Pons (tissue), 1 donor: ENCODE measurements at places on chromosomes 12 and 14.

DNA sequence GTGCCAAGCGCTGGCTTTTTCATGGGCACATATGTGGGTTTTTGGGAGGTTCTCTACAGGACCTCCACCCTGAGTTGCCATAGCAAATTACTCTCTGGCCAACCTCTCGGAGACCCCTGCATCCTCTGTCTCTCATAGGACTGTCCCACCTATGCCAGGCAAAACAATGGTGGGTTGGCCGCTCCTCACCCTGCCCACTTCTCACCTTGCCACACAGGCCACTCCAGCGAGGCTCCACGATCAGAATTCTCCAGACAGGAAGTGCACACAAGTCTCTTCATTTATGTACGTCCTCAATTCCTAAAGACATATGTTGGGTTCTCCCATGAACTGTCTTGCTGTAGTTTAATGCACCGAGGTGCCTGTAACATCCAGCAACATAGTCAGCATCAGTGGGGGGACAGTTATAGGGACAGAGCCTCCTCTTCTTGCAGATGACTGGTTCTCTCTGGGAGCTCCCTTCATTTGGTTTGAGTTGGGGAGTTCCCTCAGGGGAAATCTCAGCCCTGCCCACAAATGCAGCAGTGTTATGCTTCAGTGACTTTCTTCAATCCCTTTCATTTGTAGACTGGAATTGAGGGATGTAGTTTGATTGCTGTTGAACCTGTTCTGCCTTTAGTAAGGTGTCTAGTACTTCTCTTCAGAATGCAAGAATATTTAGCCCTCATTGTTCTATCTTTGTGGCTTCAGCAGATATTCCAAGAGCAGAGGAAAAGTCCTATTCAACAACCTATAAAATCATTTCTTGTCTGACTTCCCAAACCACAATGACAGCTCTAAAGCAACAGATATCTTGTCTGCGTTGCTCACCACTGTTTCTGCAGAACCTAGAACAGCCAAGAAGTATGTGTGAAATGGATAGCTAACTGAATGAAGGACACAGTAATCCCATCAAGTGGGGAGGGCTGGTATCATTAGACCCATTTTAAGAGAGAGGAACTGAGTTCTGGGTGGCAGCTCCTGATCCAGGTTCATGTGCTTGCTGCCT lies 2.8 kb upstream of the LTBP2 start:
- no peak for DNase-seq

GRCh38 chr12:88172844-88173407 lies 30.8 kb downstream of the TMTC3 start:
- DNase-seq = no peak

DNA sequence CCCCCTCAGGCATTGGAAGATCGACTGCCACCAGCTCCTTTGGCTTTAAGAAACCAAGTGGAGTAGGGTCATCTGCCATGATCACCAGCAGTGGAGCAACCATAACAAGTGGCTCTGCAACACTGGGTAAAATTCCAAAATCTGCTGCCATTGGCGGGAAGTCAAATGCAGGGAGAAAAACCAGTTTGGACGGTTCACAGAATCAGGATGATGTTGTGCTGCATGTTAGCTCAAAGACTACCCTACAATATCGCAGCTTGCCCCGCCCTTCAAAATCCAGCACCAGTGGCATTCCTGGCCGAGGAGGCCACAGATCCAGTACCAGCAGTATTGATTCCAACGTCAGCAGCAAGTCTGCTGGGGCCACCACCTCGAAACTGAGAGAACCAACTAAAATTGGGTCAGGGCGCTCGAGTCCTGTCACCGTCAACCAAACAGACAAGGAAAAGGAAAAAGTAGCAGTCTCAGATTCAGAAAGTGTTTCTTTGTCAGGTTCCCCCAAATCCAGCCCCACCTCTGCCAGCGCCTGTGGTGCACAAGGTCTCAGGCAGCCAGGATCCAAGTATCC lies 288.7 kb downstream of the NAV3 start:
- DNase-seq = no peak

DNA sequence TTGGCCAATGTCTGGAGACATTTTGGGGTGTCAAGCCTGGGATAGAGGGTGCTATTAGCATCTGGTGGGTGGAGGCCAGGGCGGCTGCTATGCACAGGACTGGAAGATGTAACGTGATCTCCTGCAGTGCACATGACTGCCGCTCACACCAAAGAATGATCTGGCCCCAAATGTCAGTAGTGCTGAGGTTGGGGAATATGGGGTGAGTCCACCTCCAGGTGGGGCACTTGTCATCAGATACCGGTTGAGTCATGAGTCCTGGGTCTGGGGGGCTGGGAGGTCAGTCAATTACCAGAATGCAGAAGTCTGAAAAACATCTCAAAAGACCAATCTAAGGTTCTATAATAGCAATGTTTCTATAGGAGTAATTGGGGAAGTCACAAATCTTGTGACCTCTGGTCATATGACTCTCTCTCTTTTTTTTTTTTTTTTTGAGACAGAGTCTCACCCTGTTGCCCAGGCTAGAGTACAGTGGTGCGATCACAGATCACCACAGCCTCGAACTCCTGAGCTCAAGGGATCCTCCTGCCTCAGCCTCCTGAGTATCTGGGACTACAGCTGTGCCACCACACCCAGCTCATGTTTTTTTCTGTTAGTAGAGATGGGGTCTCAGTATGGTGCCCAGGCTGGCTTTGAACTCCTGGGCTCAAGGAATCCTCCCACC lies 6.0 kb upstream of the SDSL start:
- no peak for DNase-seq

GRCh38 chr14:73724696-73725095 lies 10.5 kb upstream of the PNMA1 start:
- no peak for DNase-seq

DNA sequence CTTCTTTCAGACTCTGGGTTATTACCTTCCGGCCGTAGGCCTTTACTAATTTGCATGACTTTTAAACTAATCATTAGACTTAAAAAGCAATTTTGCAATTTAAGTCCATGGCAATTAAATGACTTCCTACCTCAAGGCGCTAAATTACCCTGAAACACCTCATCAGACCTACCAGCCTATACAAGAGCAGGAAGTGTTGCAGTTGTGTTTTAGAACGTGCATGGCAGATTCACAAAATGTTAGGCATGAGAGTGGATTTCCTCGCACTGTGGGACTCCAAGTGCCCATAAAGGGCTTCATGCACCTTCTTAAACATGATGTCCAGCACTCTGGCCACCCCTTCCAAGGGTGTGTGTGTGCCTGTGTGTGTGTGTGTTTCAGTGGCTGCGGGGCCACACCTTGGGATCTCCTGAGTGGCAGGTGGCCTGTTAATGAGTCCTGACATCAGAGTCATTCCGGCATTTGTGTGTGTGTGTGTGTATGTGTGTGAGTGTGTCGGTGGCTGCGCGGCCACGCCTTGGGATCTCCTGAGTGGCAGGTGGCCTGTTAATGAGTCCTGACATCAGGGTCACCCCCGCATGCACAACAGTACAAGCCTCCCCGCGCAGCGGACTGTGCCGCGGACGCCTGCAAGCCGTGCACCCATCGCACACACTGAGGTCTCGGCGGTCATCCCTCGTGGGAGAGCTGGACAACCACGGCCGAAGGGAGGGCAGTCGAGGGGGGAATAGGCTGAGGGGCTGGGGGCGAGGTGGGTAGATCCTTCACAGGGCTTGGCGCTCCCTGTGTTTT lies 900 bp downstream of the C2CD5 start:
- peak; percentile 48 for DNase-seq

DNA sequence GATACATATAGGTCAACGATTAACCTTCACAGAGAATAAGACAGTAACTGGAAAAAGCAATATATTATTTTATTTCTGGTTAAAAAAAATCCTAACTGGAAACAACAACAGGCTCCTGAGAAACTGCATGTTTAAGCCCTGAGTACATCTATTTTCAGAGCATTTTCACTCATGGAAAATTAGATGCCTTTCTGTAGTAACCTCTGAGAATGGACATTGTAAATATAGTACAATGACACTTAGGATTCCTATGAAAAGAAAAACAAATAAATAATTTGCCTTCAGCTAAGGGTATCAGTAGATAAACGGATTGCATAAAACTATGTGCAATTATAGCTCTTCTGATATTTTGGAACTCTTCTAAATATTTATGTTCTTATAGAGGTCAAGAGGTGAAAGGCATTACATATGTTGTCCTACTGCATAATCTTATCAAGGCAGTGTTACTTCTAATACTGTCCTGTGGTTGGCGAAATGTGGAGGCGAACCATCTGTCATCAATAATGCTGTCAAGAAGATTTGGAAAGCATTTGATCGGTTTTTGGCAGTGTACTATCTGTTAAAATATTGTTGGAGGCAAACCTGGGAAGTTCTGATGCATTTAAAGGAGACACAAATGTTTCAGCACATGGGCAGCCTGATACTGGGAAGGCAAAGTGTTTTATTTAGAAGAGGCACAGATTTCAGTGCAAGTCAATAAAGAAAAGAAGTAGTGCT lies 381.8 kb downstream of the BTG1 start:
- no peak for DNase-seq

- DNase-seq = peak; percentile 30
Observed at GRCh38 chr14:79278798-79279644, 932.3 kb downstream of the DIO2 start.

DNA sequence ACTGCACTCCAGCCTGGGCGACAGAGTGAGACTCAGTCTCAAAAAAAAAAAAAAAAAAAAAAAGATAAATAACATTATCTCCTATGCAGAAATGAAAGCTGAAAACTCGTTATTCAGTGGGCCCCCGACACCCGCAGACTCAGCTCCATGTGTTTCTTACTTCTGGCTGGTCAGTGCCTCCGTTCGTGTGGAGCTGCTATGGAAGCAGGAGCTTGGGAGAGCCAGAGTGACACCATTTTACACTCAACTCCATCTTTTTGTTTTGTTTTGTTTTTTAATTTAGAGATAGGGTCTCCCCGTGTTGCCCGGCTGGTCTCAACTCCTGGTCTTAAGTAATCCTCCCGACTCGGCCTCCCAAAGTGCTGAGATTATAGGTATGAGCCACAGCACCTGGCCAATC lies 13.3 kb upstream of the PLEKHG6 start:
- no peak for DNase-seq

GRCh38 chr12:78194448-78194847 lies 363.8 kb downstream of the NAV3 start:
- no peak for DNase-seq

GRCh38 chr14:56152221-56152620 lies 34.0 kb downstream of the PELI2 start:
- no peak for DNase-seq

- no peak for DNase-seq
Observed at GRCh38 chr14:105023144-105023543, 2.3 kb upstream of the CDCA4 start.
